ENCODE measurements at places on chromosomes 4 and X.

GRCh38 chrX:10119399-10119990 lies 37.3 kb upstream of the CLCN4 start:
- peak; percentile 66 for DNase-seq

DNA sequence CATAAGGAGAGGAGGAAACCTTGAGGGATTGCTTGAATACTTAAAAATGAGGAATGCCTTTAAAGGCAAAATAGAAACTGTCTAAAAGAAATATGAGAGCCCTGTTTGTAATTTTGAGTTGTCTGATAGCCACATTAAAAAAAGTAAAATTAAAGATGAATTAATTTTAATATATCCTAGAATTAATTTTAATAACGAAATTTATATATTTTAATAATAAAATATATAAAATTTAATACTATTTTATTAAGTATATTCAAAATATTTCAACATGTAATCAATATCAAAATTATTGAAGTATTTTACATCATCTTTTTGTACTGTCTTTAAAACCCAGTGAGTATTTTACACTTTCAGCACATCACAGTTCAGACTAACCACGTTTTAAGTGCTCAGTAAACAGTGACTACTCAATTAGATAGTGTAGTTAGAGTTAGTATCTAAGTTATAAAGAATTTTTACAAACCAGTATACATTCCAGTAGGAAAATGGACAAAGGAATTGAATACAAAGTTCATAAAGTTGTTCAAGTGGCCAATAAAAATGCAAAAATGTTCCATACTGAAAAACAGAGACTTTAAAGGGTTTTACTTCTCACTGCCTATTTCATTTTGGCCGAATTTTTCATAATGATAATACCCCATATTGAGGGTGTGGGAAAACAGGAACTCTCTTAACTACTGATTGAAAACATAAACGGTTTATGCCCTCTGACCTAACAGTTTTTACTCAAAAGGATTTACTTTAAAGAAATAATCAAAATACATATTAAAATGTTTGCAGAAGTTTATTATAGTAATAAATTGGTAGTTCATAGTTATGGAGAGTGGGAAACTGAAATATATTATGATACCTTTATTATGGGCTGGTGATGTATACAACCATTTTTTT lies 2.9 kb downstream of the SLC30A9 start:
- DNase-seq, result no peak

DNA sequence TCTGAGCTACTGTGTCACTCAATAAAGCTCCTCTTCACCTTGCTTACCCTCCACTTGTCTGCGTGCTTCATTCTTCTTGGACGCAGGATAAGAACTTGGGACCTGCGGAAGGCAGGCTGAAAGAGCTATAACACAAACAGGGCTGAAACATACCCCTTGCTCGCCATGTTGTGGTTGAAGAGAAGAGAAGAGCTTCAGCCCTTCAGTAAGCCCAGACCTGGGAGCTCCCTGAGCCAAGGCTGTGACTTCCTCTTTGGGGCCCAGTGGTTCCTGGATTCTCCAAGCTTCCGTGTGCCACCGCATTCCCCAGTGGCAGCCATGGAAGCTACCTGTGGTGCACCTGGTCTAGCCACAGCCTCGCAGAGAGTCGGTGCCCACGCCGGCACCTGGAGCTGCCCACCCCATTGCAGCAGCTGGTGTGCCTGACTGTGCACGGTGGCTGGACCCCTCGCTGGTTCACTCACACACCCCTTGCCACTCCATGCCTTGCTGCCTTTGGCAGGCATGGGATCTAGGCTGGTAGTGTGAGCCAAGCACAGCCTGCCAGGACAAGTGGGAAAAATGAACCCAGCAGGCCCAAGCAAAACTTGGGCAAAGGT lies 160.6 kb downstream of the EVC2 start:
- DNase-seq, result no peak

DNA sequence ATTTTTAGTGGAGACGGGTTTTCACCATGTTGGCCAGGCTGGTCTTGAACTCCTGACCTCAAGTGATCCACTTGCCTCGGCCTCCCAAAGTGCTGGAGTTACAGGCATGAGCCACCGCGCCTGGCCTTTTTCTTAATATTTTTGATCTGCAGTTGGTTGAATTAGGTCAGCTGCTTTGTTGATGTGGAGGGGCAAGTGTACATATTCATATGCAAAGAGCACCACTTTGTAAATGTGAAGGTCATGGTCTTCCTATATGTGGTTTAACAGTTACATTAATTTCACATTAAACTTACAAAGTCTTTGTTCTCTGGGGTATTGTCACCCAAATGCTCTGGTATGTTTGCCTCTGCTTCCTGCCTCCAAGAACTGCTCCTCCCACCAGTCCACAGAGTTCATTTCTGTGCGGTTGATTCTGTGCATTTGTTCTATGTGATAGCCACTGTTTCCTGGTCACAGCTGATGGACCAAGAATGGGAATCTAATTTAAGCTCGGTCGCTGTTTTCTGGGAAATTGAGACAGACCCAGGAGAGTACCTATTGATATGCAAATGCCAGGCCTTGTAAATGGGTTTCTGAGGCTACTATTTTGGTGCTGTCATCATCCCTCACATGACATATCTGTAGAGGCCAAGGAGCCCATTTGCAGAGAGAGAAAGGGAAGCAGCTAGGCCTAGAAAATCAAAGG lies 26.9 kb upstream of the HPSE start:
- no peak for DNase-seq

DNA sequence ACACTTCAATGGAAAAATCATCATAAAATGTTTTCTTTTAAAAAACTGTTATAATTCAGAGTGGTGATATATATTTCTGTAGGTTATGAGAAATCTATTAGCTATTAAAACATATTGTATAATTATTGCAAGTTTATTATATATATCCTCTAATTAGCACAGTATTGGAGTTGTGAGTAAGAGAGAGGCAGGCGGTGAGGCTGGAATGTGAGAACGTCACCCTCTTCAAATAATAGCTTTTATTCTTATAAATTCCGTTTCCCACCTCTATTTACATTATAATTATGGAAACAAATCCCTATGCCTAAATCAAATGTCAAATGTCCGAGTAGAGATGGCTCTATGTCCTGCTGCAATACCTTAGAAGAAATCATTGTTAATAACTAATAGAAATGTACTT lies 292.9 kb downstream of the ADGRL3 start:
- no peak for DNase-seq

DNA sequence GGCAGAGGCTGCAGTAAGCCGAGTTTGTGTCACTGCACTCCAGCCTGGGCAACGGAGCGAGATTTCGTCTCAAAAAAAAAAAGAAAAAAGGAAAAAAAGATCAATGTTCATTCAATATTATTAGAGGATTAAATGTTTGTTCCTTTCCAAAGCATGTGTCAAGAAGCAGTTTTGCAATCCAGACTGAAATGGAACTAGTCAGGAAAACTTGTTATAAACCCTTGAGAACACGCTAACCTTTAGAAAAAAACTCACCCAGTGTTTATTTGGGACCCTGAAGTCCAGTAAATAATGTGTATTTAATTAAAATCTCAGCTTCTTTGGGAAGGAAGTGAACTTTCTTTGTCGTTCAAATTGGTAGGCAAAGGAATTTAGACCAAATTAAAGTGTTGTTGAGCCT lies 16.4 kb upstream of the PRSS12 start:
- no peak for DNase-seq

All from right forelimb (tissue), 1 donor.